Left renal pelvis (tissue), 4 donors: ENCODE measurements at places on chromosomes 5 and 9. TPM values are rescaled to one million over a fixed set of nuclear protein-coding genes. Genes with fewer than 3 reads are reported as not detected.

DNA sequence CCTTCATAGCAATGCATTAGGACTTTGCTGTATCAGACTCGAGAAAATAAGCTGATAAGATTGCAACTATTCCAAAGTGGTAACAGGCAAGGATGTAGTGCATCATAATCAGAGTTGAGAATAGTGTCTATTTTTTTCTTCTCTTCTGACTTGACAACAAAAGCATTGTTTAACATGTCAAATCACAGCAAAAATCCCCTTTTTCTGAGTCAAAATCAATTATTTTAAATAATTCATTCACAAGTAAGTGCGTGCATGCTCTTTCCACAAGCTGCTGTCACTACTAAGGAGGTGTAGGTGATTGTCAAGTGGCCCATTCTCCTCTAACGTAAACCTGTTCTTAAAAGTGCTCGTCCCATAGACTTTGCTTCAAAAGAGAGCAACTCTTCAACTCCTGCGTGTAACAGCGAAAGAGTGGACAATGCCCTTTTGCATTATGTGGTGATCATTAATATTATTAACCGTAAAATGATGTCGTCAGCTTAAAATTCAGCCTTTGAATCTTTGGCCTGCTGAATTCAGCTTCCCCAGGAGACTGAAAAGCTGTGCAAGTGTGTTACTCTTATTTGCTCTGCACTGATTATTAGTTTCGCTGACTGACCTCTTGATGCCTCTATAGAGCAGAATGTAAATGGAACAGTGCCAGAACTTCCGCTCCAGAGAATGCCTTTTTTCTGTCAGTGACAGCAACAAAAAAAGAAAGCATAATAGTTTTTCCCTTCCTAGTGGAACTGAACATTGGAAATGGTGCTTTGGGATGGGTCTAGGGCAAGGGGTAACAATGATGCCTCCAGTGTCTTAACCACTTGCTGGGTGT lies 680.8 kb upstream of the SEMA6A start:
- DNase-seq = no peak

DNA sequence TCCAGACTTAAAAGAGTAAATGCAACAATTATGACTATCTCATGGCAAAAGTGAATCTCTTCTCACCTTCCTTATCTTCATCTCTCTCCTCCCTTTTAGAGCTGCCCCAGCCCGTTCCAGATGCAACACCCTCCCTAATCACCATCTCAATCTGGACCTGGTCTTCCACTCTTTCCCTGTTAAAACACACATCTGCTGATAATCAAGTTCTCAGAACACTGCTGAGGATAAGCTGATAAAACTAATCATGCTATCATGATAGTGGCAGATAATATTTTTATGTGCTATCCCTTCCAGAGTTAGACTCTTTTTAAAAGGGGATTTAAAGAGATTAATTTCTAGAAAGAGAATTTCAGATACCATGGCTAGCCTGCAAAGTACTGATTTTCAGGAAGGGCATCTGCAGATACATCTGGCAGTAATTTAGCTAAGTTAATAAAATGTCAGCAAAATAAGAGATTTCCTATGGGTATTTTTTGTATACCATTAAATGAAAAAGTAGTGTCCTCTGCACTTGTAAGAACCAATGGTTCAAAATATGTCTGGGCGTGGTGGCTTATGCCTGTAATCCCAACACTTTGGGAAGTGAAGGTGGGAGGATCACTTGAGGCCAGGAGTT lies 17.2 kb downstream of the SGTB start:
- no peak for DNase-seq

DNA sequence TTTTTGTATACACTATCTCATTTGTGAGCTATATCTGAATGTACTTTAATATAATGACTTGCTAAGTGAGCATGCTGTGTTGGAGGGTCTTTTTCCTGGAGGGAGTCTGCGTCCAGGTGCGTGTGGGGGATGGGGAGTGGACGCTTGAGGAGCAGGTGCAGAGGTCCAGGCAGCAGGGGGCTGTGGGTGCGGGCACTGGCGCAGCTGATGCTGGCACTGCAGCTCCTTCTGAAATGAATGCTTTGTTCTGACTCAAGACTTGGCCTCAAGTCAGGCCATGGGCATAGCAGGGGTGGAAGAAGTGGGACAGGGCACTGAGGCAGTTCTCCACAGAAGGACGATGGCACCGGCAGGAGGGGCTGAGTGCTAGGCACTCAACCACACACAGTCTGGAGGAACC lies 165.7 kb upstream of the IRX1 start:
- DNase-seq = no peak

AK6 gene
- polyA plus RNA-seq = 78.3 TPM

GABRA6 gene
- polyA plus RNA-seq = 0.24 TPM

CTSV gene
- 1.9 TPM for polyA plus RNA-seq

PCDHB14 gene
- polyA plus RNA-seq = 11.1 TPM

TBC1D2 gene
- 1.6 TPM for polyA plus RNA-seq

HEMGN gene
- 2.3 TPM for polyA plus RNA-seq
